Activated CD4-positive, alpha-beta memory T cell treated with anti-CD3 and anti-CD28 coated beads, Interleukin-2, amount 10 ng/mL, durations not matched to agents 7 days and 5 days (primary cell): ENCODE measurements at places on chromosomes 1 and 21.

- DNase-seq: no peak
- H3K27me3 ChIP-seq: no peaks in the 10 kb centered on the region
- peaks cover 3% of the 10 kb centered on the region for H3K36me3 ChIP-seq
- peaks cover 2% of the 10 kb centered on the region for H3K4me1 ChIP-seq
- H3K27ac ChIP-seq: no peak overlapping the region
These were observed 273.3 kb downstream of the DISC1 start for GRCh38 chr1:231899713-231900435.

GRCh38 chr1:2858676-2859075 lies 57.2 kb upstream of the TTC34 start:
- no peak overlapping the region for H3K27ac ChIP-seq
- DNase-seq: no peak
- no peak overlapping the region for H3K4me3 ChIP-seq
- no peaks in the 10 kb centered on the region for H3K4me1 ChIP-seq

GRCh38 chr1:211653959-211654496 lies 21.4 kb downstream of the NEK2 start:
- peaks cover 5% of the 10 kb centered on the region for H3K4me1 ChIP-seq
- no peak overlapping the region for H3K27ac ChIP-seq
- DNase-seq: no peak
- no peak overlapping the region for H3K4me3 ChIP-seq
- no peaks in the 10 kb centered on the region for H3K36me3 ChIP-seq
- no peaks in the 10 kb centered on the region for H3K27me3 ChIP-seq

GRCh38 chr1:167683226-167683625 lies 38.6 kb upstream of the MPZL1 start:
- no peaks in the 10 kb centered on the region for H3K27me3 ChIP-seq
- H3K4me3 ChIP-seq: no peak overlapping the region
- no peak overlapping the region for H3K27ac ChIP-seq
- H3K4me1 ChIP-seq: peaks cover 10% of the 10 kb centered on the region
- H3K36me3 ChIP-seq: peaks cover 59% of the 10 kb centered on the region

DNA sequence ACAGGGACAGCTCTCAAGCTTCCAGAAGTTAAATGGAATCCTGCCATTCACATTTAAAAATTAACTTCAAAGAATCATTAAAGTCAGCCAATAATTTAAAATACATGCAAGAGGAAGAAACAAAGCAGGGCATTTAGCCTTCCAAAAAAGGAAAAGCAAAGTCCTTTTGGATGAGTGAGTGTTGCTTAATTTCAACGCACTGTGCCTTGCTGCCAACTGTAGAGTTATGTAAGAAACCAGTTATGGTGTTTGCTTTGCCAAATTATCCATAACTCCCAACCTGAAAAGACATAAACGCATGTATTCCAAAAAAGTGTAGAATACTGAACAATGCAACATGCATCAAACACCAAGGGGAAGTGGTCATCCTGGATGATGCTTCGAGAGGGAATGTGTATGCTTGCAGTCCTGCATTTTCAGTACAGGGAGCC lies 16.1 kb upstream of the KCNE1 start:
- H3K27me3 ChIP-seq: peaks cover 2% of the 10 kb centered on the region
- H3K4me1 ChIP-seq: peaks cover 9% of the 10 kb centered on the region
- no peak overlapping the region for H3K4me3 ChIP-seq
- H3K36me3 ChIP-seq: no peaks in the 10 kb centered on the region

- no peaks in the 10 kb centered on the region for H3K27me3 ChIP-seq
- DNase-seq: no peak
- H3K4me3 ChIP-seq: peak overlapping the region; percentile 81
- H3K36me3 ChIP-seq: peaks cover 48% of the 10 kb centered on the region
- H3K4me1 ChIP-seq: peaks cover 48% of the 10 kb centered on the region
- peak overlapping the region; percentile 94 for H3K27ac ChIP-seq
These were observed 671 bp downstream of the HNRNPU start for GRCh38 chr1:244863491-244864252.
